ENCODE measurements at places on chromosomes 4 and X.
A peak's percentile ranks its signal among the peaks of the same experiment; 100 is the strongest.

- no peak overlapping the region for H3K27ac ChIP-seq
- no peaks in the 10 kb centered on the region for H3K36me3 ChIP-seq
- DNase-seq, result no peak
- no peak overlapping the region for H3K4me3 ChIP-seq
- no peaks in the 10 kb centered on the region for H3K4me1 ChIP-seq
These were observed 12.4 kb downstream of the PLP1 start for GRCh38 chrX:103789004-103789403.

DNA sequence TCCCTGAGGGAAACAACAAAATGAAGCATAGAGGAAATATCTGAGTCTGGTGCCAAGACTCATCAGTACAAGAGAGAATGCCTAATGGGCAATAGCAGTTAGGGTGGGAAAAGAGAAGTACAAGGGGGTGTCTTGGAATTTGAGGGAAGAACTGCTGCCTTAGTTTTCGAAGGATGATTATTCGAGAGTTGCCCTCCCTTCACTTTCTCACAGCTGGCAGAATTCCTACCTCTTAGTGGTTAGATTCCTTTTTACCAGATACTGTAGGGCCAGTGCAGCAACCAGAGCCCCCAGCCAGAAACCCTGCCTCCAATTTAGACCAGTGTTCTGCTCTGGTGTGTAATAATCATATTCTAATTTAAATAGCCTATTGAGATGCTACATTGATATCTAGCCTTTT lies 56.5 kb downstream of the NFKB1 start:
- H3K4me1 ChIP-seq, result no peaks in the 10 kb centered on the region
- no peak for DNase-seq
- no peaks in the 10 kb centered on the region for H3K36me3 ChIP-seq
- H3K27ac ChIP-seq, result no peak overlapping the region
- no peaks in the 10 kb centered on the region for H3K27me3 ChIP-seq

DNA sequence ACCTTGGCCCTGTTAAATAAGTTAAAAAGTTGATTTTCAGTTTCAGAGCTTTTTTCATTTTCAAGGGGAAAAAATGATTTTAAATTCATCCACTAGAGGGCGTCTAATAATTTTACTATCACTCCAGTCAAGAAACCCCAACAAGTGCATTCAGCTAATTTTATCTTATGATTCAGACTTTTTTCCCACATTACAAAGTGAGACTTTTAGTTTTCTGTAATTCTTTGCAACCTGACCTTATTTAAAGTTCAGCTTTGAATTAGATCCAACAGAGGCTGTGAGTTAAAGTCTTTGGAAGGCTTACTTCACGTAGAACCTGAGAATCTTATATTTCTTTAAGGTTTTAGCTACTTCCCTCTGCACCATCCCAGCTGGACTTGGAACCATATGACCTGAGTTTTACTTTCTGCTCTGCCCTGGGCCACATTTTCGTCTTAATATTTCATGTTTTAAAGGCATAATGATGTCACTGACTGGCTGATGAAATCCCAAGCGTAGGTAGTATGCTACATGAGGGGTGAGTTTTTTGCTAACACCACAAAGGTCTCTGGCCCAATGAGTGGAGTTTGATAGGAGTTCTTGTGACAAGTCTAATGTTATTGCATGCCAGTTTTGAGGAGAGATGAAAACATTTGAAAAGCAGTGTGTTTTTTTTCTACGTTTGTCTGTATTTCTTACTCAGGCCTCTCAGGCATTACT lies 7.2 kb downstream of the GNRHR start:
- no peak overlapping the region for H3K4me3 ChIP-seq
- H3K27ac ChIP-seq, result no peak overlapping the region
- DNase-seq, result peak; percentile 40
- H3K27me3 ChIP-seq, result no peaks in the 10 kb centered on the region
- H3K36me3 ChIP-seq, result no peaks in the 10 kb centered on the region

- no peak overlapping the region for H3K4me3 ChIP-seq
- no peaks in the 10 kb centered on the region for H3K4me1 ChIP-seq
- H3K36me3 ChIP-seq, result no peaks in the 10 kb centered on the region
- no peak for DNase-seq
- no peaks in the 10 kb centered on the region for H3K27me3 ChIP-seq
These were observed 158.6 kb upstream of the FAT1 start for GRCh38 chr4:186882293-186882692.

DNA sequence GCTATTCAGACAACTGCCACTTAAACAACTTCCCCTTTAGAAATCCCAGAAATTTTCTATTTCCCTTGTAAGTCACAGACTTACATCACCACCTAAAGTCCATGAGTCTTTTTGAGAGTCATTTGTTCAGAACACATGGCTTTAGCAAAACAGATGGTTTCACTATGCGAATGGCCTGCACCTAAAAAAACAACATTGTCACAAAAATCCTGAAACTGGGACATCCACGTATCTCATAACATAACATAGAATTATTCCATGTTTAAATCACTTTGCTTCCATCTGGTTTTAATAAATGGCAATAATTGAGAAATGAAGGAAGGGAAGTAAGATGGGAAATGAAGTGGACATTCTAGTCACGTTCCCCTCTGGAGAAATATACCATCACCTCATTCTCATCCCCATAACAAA lies 155.3 kb upstream of the EDNRA start:
- H3K4me1 ChIP-seq, result no peaks in the 10 kb centered on the region
- no peak overlapping the region for H3K4me3 ChIP-seq
- no peak for DNase-seq
- no peaks in the 10 kb centered on the region for H3K27me3 ChIP-seq

DNA sequence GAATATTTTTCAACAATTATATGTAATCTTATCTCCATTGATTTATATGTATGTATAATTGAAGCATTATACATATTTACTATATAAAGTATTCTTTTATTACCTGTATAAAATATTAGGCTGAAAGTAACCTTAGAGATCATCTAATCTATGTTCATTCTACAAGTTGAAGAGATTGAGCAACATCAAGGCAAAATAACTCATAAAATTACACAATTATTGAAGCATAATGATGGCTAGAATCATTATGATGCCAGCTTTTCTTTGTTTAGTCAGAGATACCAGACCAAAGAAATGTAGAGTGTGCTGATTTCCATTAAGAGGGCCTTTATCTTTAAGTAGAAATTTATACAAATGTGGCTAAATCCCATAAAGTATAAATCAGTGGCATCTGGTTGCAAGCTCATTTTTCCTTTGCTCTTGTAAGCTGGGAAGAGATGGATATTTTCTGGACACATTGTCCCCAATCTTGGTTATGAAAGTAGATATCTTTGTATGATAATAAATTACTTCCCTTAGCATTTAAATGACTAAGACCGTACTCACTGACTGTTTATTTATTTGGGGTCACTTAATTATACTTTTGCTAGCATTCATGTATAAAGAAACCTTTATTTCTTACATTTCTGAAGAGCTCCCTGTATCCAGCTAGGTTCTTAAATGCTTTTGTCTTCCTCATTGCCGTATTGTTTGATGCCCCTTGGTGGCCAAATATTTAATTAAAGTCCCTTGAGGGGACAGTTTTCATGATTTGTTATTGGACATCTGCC lies 339.8 kb downstream of the PCDH7 start:
- H3K36me3 ChIP-seq, result no peaks in the 10 kb centered on the region
- H3K4me3 ChIP-seq, result no peak overlapping the region
- H3K4me1 ChIP-seq, result no peaks in the 10 kb centered on the region
- H3K27ac ChIP-seq, result no peak overlapping the region

- H3K27me3 ChIP-seq, result no peaks in the 10 kb centered on the region
- H3K4me3 ChIP-seq, result no peak overlapping the region
- no peaks in the 10 kb centered on the region for H3K36me3 ChIP-seq
- H3K27ac ChIP-seq, result no peak overlapping the region
- H3K4me1 ChIP-seq, result no peaks in the 10 kb centered on the region
These were observed 11.5 kb upstream of the TLR1 start for GRCh38 chr4:38815885-38816782.

- no peak overlapping the region for H3K27ac ChIP-seq
- no peaks in the 10 kb centered on the region for H3K36me3 ChIP-seq
- peak; percentile 36 for DNase-seq
- no peaks in the 10 kb centered on the region for H3K4me1 ChIP-seq
- H3K27me3 ChIP-seq, result no peaks in the 10 kb centered on the region
- H3K4me3 ChIP-seq, result no peak overlapping the region
These were observed 57.1 kb upstream of the MID1 start for GRCh38 chrX:10677490-10677889.

DNA sequence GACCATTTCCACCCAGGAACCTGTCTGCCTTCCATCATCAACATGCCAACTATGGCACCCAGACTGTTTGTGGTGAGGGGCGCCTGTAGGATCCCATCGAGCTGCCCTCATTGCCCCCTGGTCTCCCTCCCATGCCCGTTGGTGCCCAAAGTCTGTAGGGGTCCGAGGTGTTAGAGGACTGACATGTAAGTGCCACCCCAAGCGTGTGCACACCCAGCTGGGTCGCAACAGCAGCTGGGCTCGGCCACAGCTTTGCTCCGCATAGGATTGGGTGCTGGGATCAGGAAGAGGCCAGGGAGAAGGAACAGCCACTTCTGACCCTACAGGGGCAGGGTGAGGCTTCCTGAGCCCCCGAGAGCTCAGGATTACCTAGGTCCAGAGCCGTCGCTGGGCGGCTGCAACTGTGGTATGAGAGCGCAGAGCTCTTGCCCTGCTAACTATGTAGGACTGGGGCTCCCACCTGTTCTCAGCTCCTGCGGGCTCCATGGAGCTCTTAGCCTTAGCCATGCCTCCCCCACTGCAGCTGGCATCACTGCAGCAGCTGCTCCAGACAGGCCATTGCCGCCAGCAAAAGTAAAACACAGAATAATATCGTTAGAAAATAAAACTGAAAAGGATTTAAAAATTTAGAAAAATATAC lies 1160.3 kb downstream of the FSTL5 start:
- no peak overlapping the region for H3K4me3 ChIP-seq
- no peak overlapping the region for H3K27ac ChIP-seq
- no peaks in the 10 kb centered on the region for H3K36me3 ChIP-seq
- no peak for DNase-seq
- no peaks in the 10 kb centered on the region for H3K27me3 ChIP-seq
- no peaks in the 10 kb centered on the region for H3K4me1 ChIP-seq

DNA sequence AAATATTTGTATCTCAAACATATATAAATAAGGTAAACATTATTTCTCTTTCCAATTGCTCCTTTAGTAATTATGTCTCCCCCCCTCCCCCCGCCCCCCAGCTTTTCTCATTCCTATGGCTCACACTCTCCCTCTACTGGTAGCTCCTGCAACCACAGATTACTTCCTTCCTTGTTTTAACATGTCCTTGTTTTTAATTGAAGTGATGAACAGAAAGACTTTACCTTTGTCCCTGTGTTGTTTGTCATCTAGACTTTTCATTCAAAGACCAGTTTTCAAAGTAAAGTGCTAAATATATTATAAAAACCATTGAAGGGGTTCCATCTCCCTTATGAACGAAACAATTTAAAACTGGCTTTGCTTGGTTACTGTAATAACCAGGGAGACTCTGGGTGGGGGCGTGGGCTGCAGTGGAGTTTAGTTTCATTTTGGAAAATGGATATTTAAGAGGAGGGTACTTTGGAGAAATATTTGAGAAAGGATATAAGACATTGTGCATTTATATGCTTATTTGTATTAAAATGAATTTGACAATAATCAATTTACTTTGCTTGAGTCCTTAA lies 352.9 kb downstream of the RAPGEF2 start:
- no peak overlapping the region for H3K27ac ChIP-seq
- no peaks in the 10 kb centered on the region for H3K27me3 ChIP-seq
- DNase-seq, result peak; percentile 65
- no peaks in the 10 kb centered on the region for H3K36me3 ChIP-seq

- no peak for DNase-seq
- H3K4me1 ChIP-seq, result no peaks in the 10 kb centered on the region
- H3K27me3 ChIP-seq, result no peaks in the 10 kb centered on the region
- H3K27ac ChIP-seq, result no peak overlapping the region
These were observed 104.6 kb downstream of the DTHD1 start for GRCh38 chr4:36385951-36386571.

DNA sequence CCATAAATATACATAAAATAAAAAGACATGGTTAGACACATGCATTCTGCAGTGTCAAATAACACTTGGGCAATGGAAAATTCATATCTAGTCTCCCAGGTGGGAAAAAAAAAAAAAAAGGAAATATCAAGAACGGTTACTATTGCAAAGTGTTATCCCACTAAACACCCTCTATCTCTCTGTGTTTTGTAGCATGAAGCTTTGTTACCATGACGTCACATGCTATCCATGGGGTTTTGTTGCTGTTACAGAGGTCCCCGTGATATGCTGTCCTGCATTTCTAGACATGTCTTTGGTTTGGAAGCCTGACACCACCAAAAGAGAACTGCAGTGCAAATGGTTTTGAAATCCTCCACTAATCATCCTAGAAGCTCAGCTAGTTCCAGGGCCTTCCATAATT lies 50.7 kb upstream of the TLR3 start:
- no peaks in the 10 kb centered on the region for H3K4me1 ChIP-seq
- no peak overlapping the region for H3K27ac ChIP-seq
- no peaks in the 10 kb centered on the region for H3K36me3 ChIP-seq
- no peak overlapping the region for H3K4me3 ChIP-seq
- DNase-seq, result no peak

GRCh38 chr4:77697860-77698590 lies 92.4 kb downstream of the CXCL13 start:
- no peak overlapping the region for H3K4me3 ChIP-seq
- DNase-seq, result peak; percentile 79
- no peaks in the 10 kb centered on the region for H3K36me3 ChIP-seq
- H3K4me1 ChIP-seq, result no peaks in the 10 kb centered on the region

- H3K36me3 ChIP-seq, result no peaks in the 10 kb centered on the region
- H3K27ac ChIP-seq, result no peak overlapping the region
- H3K4me1 ChIP-seq, result no peaks in the 10 kb centered on the region
- DNase-seq, result peak; percentile 0
- H3K27me3 ChIP-seq, result no peaks in the 10 kb centered on the region
These were observed 863.4 kb downstream of the PDHA2 start for GRCh38 chr4:96703265-96703664.

DNA sequence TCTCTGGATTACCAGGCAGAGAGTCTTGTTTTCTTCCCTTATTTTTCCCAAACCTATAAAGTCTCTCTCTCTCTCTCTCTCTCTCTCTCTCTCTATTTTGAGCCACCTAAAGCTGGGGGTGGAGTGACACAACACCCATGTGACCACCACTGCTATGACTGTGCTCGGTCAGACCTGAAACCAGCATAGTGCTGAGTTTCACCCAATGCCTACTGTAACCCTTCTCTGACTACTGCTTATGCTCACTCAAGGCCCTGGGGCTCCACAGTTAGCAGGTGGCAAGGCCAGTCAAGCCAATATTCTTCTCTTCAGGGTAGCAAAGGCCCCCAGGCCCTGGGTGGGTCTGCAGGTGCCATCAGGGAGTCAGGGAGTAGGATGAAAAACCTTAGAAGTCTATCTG lies 114.7 kb upstream of the ARMCX2 start:
- no peaks in the 10 kb centered on the region for H3K36me3 ChIP-seq
- no peak for DNase-seq
- no peaks in the 10 kb centered on the region for H3K27me3 ChIP-seq

DNA sequence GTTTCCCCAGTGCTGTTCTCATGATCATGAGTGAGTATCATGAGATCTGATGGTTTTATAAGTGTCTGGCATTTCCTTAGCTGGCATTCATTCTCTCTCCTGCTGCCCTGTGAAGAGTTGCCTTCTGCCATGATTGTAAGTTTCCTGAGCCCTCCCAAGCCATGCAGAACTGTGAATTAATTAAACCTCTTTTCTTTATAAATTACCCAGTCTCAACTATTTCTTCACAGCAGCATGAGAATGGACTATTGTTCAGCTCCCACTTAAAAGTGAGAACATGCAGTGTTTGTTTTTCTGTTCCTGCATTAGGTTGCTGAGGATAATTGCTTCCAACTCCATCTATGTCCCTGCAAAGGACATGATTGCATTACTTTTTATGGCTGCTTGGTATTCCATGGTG lies 311.7 kb upstream of the CTSO start:
- H3K4me1 ChIP-seq, result no peaks in the 10 kb centered on the region
- no peak overlapping the region for H3K27ac ChIP-seq
- no peak for DNase-seq
- H3K4me3 ChIP-seq, result no peak overlapping the region
- H3K36me3 ChIP-seq, result no peaks in the 10 kb centered on the region
- no peaks in the 10 kb centered on the region for H3K27me3 ChIP-seq
